ENCODE measurements at places on chromosomes 4 and X. TPM values are rescaled to one million over a fixed set of nuclear protein-coding genes. Genes with fewer than 3 reads are reported as not detected.

DNA sequence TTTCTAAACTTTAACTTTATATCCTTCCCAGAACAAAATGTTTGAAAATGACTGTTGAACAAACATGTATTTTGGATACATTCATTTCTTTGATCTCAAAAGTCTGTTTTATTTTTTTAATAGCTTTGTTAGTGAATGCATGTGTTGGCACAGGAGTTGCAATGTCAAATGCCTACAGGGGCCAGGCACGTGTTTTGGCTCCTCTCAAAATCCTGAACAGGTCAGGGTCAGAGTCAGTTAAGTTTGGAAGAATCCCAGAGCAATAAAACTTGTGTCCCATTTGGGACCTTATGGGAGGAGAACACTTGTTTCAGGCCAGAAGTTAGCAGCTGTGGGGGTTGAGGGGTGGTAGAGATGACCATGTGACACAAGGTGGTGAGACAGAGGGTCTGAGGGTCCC is 29.0 kb upstream of the CCDC110 start:
- no peak for DNase-seq

DNA sequence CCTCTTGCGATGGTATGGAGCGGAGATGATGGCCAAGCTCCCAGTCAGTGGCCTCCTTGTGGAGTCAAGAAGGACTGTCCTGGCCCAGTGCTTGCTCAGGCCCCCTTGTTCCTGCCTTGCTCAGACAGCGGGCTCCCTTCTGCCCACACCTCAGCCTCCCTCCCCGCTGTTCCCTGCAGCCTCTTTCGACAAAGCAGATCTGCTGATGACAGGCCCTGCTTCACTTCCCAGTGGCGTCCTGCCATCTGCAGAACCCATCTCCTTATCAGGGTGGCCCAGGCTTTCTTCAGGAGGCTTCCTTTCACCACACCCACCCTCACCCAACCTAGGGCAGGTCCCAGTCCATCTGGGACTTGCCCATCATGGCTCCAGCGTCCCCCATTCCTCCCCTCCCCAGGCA is 80.0 kb downstream of the CLDN34 start:
- DNase-seq, result no peak

DNA sequence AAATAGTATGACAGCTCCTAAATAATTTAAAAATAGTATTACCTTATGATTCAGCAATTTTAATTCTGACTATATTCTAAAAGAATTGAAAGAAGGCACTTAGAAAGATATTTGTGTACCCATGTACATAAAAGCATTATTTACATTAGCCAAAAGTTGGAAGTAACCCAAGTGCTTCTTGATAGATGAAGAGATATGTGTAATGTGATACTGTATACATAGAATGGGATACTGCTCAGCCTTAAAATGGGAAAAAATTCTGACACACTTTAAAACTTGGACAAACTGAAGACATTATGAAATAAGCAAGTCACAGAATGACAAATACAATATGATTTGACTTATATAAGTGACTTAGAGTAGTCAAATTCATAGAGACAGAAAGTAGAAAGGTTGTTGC is 112.2 kb downstream of the IDS start:
- no peak for DNase-seq

GRCh38 chrX:134172588-134173259 is 64.3 kb upstream of the CCDC160 start:
- DNase-seq, result peak; percentile 61

GRCh38 chr4:6109842-6110560 is 90.3 kb downstream of the JAKMIP1 start:
- no peak for DNase-seq

GRCh38 chr4:26061248-26061986 is 147.4 kb downstream of the SMIM20 start:
- no peak for DNase-seq

DNA sequence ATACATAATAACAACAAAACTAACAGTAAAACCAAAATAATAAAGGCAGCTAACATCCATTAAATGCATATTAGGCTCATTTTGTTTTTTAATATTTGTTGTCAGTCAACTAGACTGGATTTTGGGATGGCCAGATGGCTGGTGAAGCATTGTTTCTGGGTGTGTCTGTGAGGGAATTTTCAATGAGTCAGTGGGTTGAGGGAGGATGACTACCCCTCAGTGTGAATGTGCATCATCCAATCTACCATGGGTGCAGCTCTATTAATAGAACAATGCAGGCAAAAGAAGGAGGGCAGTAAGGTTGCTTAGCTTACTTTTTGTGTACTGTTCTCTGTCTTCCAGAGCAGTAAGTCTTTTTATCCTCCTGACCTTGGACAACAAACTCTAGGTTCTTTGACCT is 484.2 kb upstream of the HS3ST1 start:
- DNase-seq, result no peak

BANK1 gene
- polyA plus RNA-seq, result 0.13 TPM

- DNase-seq, result peak; percentile 97
Measured at GRCh38 chrX:47836164-47837072, at the start of gene ZNF81. Gene ZNF81, plus strand, starts transcription at chrX:47836902. Its CDS starts 9,366 bp downstream, at chrX:47846268.

GRCh38 chr4:27684610-27685011 is 824.0 kb downstream of the STIM2 start:
- no peak for DNase-seq

AMOT gene
- 9.5 TPM for polyA plus RNA-seq

DNA sequence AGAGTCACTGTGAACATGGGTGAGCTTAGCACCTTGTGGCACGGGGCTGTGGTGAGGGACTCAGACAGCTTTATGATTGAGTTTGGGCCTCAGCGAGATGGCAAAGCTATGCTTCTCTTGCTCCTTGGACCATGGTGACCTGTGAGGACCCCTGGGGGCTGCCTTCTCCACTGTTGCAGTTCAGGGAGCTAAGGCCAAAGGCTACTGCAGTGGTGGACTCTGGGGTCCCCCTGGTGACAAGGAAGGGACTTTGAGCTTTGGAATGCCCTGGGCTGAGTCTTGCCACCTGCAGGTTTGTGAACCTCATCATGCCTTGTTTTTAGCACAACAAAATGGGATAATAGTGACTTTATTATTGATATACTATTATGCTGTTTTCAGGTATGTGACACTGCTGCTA is 36.5 kb downstream of the TBL1X start:
- no peak for DNase-seq

GRCh38 chr4:156517546-156517945 is 454.1 kb downstream of the PDGFC start:
- no peak for DNase-seq

GRCh38 chrX:44012484-44013096 is 39.4 kb upstream of the NDP start:
- peak; percentile 49 for DNase-seq

OTUD5 gene
- 34.8 TPM for polyA plus RNA-seq

DNA sequence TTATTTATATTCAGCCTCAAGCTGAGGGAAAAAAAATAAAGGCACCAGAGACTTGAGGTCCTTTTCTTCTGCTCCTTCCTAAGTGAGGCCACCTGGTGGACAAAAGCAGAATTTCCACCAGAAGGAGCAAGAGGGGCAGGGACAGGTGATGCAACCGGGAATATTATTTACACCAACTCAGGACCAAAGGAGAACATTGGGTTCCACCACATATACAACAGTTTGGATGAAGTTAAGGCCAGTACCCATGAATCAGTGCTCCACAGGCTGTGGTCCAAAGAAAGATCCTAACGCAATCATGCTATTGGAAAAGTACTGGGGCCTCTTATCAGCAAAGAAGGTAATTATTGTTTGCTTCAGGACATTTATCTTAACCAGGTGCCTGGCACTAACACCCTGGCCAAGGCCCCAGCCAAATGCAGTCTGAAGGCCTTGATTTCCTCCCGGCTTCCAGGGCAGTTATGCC is 57.4 kb downstream of the TSC22D3 start:
- peak; percentile 75 for DNase-seq

GRCh38 chrX:30296408-30297254 is 12.6 kb downstream of the NR0B1 start:
- DNase-seq, result no peak

GRCh38 chrX:43688586-43688985 is 32.5 kb downstream of the MAOA start:
- DNase-seq, result no peak

GRCh38 chr4:98352396-98352795 is 91.2 kb downstream of the RAP1GDS1 start:
- DNase-seq, result no peak

- no peak for DNase-seq
Measured at GRCh38 chr4:154939851-154940250, 158.8 kb downstream of the RBM46 start.

GRCh38 chrX:71184803-71185495 is 38.1 kb upstream of the GJB1 start:
- DNase-seq, result no peak

SLC10A6 gene
- 0.30 TPM for polyA plus RNA-seq

GRCh38 chr4:95045429-95045828 is 287.7 kb downstream of the BMPR1B start:
- no peak for DNase-seq

TBX22 gene
- not detected for polyA plus RNA-seq

GRCh38 chr4:147780137-147780777 is 48.4 kb downstream of the ARHGAP10 start:
- DNase-seq, result no peak

DYNLT3 gene
- polyA plus RNA-seq, result 12.5 TPM

STAP1 gene
- polyA plus RNA-seq, result not detected

FGFRL1 gene
- polyA plus RNA-seq, result 9.8 TPM
